ENCODE measurements at places on chromosomes 16 and 17.

- DNase-seq = no peak
These were observed 88.9 kb downstream of the SDK2 start for GRCh38 chr17:73555199-73555960.

DNA sequence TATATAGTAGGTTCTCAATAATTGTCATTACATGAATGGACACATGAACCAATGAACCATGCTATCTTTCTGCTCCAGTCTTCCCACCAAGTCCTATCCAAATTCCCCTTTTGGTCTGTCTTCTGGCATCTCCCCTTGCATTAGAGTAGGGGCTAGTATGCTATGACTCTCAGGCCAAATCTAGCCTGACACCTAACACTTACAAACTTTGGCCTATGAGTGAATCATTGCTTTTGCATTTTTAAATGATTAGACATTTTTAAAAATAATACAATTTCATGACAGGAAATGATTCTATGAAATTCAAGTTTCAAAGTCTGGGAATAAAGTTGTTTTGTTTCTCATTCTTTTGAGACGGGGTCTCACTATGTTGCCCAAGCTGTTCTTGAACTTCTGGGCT is 102.5 kb upstream of the MAF start:
- DNase-seq = no peak

GRCh38 chr17:45073414-45074070 is 12.4 kb downstream of the NMT1 start:
- no peak for DNase-seq

- no peak for DNase-seq
These were observed 54.1 kb upstream of the SLC12A3 start for GRCh38 chr16:56810954-56811353.

GRCh38 chr16:13919330-13919682 is 648 bp upstream of the ERCC4 start:
- no peak for DNase-seq

GRCh38 chr16:11349599-11350276 is 4.5 kb downstream of the RMI2 start:
- DNase-seq = no peak

DNA sequence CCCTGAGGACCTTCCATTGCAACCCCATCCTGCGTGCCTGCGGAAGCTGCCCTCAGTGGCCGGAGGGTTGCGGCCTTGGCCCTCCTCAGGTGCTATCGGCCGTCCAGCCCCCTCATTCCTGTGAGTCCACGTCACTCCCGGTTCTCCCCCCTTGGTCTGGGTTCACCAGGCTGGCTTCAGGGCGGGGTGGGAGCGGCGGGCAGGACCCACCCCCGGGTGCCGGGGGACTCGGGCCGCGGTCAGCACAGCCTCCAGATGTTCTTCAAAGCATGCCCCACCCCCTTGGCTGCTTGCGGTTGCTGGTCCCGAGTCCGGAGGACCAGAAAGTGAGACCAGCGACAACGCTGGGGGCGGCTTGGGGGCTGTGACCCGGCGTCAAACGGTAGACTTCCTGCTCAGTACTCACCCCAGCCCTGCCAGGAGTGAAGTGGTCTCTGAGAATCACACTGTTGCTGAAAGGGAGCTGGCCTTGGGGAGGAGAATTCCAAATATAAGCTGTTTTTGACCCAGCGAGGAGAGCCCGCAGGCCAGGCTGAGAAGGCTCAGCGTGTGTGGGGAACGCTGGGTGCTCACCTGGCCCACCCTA is 4.5 kb downstream of the ZNF469 start:
- DNase-seq = no peak

DNA sequence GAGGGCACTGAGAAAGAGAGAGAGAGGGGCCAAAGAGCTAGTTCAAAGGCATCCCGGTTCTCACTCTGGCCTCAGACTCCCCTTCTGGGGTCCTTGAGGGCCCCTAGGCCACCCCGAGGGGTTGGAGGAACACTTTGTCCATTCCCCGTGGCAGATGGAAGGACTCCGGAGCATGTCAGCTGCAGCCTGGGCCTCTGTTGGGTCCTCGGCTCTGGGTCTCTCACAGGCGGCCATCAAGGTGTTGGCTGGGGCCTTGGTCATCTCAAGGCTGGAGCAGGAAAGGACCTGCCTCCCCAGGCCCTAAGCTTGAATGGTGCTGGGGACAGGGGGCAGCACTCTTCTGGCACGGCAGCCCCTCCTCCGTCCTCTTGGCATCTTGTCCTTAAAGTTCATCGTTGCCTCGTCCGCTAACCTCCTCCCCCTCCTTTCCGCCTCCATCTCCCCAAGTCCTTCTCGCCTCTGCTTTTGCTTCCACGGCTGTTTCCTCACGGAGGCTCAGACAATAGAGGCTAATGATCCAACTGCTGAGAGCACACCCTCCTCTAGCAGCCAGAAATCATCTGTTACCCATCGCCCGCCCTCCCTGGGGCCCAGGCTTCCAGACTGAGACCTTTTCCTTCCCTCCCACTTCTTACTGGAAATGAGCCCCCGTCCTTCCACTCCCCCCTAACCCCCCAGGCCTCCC is 23.3 kb downstream of the CCR7 start:
- DNase-seq = no peak

GRCh38 chr17:7988750-7989178 is 13.7 kb upstream of the GUCY2D start:
- DNase-seq = peak; percentile 62

DNA sequence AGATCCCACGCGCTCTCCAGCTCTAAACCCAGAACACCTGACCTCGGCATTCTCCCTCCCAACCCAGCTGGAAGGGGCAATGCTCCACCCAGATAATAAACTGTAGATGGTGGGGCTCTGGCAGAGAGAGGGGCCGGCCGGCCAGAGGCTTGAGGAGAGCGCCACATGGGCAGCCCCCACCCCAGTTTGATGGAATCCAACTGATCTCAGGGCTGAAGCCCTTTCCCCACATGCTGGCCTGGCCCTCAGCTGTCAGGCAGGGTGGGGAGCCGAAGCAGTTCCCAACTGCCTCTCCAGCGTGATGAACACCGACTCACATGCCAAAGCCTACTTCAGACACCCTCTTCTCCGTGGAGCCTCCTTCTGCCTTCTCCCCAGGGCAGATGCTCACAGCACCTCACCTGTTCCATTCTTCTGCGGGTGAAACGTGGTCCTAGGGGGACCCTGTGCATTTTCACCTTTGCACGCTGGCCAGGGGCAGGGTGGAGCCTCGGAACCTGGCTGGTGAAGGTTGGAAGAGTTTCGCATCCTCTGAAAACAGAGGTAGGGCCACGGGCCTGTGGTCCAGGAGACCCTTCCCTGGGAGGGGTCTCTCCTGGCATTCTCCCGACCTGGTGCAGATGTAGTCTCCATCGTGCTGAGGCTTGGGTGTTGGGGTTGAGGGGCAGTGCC is 65.7 kb upstream of the ZNF469 start:
- DNase-seq = no peak

DNA sequence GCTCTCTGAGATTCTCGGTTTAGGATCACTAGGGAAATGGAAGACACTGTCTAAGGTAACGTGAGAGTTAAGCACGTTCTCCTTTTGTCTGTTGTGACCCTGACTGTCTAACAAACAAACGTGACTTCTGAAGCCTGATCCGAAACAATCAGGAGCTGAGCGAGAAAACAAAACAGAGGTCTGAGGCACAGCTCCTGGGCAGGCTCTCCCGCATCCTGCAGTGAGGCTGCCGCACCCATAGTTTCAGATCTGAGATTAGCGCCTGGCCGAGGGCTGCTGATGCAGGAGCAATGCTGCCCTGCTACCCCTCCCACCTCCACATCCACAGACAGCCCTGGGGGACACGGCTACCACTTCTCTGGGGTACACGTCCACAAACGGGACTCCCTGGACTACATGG is 46.7 kb downstream of the RNF157 start:
- DNase-seq = peak; percentile 69

DNA sequence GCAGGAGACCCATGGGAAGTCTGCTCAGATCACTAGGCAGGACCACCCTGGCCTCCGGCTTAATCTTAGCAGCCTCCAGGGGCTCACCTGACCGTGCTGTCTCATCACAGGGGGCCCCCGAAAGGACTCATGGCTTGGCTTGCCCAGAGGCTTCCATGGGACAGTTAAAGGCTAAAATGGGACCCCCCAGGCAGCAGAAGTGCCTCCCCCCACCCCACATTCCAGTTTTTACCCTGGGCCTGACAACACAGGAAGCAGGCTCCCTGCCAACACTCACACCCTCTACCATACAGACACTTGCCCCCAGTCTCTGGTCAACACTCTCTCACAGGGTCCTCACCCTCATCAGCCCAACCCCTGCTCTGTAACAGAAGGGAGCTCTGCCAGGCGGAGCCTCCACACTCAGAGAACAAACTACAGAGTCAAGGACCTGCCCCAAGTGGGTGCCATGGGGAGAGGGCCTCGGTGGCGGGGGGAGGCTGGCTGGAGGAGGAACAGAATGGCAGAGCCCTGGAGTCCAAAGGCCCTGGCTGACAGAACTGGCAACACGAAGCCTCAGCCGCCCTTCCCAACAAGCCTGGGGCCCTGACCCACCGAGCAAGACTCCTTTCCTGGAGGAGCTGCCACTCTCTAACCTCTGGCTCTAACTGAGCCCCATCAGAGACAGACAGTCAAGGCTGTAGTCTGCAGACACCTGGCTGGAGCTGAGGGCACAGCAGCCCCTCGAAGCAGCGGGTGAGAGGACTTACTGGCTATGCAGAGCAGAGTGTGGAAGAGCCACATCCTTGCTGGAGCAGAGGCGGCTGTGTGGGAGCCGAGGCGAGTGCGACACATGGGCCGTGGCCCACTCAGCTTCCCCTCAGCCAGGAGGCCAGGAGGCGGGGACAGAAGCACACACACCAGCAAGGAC is at the start of gene ITGAE:
ITGAE (minus strand) TSS at position 827 of the 910 bp plus-strand sequence; CDS start at position 783, 44 bp downstream.
- DNase-seq = peak; percentile 20

DNA sequence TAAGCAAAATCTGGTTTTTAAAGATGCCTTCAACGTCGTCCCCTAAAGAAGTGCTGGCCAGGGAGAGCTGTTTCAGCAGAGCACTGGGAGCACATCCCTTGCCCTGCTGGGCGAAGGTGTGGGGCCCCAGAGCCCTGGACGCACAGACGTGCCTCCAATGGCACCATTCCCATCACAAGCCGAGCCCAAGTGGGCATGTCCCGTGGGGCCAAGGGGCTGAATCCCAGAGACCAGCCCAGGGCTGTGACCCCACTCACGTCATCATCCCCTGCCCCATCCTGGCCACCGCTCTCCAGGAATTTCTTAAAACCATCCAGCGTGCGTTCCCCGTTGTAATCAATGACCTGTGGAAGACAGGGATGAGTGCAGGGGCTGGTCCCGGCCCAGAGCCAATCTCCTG is 10.0 kb upstream of the PPP1R27 start:
- no peak for DNase-seq

DNA sequence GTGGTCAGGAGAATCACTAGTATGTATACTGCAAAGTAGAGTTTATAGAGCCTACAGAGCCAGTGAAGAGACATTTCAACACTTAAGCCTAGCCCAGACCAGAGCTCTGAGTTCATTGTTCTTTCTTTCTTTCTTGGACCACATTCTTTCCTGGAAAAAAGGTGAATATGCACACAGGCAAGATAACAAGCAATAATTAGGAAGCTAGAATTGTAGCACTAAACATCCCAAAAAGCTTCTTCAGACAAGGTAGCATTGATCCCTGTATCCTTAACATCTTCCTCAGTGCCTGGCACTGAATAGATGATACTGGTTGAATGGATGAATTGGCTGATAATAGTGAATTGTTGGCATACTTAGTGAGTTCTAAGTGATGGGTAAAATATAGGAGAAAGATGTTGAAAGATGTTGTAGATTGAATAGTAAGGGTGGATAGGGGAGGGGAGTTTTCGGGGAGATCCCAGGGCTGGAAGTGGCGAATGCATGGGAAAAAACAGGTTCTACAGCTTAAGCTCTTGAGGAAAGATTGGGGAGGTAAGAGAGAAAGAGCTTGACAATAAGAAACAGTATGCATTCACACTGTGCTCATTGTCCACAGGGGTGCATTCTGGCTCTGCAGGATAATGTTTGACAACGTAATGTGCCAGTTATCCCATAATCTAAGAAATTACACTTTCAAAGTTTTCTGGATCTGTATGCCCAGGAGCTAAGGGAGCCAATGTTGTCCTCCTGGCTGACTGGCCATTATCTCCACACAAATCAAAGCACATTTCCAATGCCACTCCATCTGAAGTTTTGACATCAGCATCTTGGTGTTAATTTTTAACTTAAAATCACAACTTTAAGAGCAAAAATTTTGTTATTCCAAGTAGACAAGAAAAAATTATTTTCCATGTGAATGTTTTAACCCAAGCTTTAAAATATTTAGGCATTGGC is 35.6 kb downstream of the TUBD1 start:
- DNase-seq = no peak

DNA sequence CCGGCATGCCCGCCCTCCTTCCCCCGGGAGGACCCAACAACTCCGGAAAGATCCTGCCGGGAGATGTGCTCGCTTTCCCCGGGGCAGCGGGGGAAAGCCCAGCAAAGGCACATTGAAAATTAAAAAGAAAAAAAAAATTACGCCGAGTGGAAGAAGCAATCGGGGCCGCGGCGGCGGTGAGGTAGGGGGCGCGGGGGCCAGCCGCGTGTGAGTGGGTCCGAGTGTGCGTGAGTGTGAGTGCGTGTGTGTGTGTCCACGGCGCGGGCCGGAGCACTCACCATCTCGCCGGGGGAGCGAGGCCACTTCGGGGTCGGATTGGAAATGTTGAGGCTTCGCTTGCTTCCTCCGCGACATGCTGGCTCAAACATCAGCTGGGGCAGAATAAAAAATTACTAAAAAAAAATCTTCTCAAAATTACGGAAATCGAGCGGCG is at the start of gene SALL1:
SALL1 (minus strand) TSS at position 383 of the 433 bp plus-strand sequence; CDS start at position 354, 29 bp downstream.
- DNase-seq = no peak

DNA sequence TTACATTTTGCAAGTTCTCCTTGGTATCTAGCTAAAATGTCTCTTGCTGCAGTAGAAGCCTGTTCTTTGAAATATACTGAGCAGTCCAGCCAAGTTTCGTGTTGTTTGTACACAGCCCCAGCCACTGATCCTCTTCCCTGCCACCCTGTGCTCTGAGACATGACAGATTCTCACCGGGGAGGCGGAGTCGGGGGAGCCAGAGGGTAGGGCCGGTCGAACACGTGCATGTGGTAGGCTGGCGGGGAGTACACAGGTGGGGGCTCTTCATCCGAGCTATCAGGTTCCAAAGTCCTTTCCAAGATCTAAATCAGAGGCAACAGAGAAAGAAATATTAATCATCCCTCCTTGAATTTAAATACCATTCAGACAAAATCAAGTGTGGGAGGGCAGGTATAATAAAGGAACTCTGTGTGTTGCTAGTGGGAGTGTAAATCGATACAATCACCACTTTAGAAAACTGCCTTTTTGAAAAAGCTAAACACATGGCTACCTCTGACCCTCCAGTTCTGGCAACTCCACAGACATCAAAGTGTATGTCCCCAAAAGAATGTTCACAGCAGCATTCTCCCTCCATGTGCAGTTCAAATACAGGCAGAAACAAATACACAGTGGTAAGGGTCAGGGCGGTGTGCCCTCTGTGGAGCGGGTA is 29.7 kb upstream of the MRPS23 start:
- no peak for DNase-seq

- no peak for DNase-seq
These were observed 3.0 kb downstream of the CACNG1 start for GRCh38 chr17:67047382-67047781.

Measured in activated naive CD4-positive, alpha-beta T cell treated with anti-CD3 and anti-CD28 coated beads, Interleukin-2, amount 10 ng/mL, durations not matched to agents 7 days and 5 days (primary cell).